ENCODE measurements at places on chromosomes 11 and 22. TPM values are rescaled to one million over a fixed set of nuclear protein-coding genes. Genes with fewer than 3 reads are reported as not detected.

DNA sequence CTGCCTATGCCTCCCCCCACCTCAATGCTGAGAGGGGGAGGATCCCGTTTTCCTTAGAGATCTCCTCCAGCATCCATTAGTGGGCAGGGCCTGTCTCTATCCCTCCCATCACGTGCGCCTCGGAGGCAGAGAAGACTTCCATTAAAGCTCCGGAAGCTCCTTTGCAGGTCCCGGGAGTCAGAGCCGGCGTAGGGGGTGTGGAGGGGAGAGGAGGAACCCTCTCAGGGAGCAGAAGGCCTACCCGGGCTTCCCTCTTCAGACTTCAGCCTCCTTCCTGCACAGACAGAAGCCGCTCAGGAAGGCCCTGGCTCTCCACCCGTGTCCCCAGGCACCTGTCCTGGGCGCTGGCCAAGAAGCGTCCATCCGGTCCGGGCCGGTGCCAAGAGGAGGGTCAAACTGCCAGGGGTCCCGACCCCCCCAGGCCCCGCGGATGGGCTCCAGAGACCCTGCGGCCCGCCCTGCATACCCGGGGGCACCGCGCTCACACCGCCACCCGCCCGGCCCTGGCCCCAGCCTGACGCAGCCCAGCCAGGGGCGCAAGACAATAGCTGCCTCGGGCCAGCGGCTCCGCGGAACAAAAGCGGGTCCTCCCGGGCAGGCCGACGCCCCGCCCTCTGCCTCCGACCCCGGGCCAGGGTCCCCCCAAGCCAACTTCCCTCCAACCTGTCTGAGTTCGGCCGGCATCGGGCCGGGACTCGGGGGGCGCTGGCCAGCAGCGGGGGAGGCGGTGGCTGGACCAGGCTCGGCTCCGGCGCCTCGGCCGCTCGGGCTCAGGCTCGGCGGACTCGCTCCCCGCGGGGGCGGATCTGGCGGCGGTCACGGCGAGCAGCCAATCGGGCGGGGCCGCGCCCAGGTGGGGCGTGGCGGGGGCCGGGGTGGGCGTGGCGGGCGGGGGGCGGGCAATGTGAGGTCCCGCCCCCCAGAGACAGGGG, 29.9 kb downstream of the ARVCF start:
- peak; percentile 43 for DNase-seq

DNA sequence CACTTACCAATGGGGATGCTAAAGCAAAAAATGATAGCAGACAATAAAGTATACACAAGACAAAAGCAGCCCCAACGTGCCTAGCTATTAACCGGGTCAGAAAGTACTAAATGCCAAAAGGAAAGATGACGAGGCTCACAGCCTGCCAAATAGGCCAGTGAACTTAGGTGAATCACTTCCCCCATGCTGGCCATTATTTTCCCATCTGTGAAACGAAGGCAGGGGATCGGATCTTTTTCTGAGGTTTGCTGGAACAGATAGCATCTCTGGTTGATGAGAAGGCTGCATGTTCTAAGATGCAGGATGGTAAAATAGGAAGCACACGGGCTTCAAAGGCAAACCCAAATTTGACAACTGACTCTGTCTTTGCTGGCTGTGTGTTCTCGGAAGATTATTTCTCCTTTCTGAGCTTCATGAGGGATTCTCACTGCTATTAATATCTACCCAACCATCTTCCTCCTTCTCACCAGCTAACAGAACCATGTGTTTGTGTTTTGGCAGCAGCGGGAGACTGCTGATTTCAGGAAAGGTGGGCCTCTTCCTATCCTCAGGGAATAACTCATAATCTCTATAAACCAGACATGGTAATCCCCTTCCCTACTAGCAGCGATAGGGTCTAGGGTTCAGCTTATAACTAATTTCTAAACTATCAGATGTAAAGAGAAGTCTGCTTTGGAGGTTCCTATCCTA, 390.7 kb downstream of the LARGE1 start:
- DNase-seq: no peak

DNA sequence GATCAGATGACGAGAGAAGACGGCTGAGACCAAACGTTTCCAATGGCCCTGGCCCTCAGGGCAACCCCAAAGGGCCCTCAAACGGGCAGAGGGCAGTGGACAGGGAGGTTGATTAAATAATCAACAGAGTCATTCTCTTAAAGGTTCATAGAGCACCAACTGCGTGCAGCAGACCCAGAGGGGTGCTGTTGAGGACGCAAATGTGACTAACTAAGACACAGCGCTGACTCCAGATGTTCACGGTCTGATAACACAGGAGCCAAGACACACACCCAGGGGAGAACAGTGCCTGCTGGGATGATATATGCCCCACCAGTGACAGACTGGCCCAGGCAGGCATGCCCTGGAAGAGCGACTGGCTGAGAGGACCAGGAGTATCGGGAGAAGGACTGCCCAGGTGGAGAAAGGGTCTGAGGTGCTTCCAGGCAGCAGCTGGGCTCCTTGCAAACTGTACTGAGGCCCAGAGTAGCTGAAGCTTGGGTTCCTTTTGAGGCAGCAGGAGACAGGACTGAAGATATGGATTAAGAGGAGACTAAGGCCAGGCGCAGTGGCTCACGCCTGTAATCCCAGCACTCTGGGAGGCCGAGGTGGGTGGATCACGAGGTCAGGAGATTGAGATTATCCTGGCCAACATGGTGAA, 7.7 kb downstream of the VWCE start:
- no peak for DNase-seq

DNA sequence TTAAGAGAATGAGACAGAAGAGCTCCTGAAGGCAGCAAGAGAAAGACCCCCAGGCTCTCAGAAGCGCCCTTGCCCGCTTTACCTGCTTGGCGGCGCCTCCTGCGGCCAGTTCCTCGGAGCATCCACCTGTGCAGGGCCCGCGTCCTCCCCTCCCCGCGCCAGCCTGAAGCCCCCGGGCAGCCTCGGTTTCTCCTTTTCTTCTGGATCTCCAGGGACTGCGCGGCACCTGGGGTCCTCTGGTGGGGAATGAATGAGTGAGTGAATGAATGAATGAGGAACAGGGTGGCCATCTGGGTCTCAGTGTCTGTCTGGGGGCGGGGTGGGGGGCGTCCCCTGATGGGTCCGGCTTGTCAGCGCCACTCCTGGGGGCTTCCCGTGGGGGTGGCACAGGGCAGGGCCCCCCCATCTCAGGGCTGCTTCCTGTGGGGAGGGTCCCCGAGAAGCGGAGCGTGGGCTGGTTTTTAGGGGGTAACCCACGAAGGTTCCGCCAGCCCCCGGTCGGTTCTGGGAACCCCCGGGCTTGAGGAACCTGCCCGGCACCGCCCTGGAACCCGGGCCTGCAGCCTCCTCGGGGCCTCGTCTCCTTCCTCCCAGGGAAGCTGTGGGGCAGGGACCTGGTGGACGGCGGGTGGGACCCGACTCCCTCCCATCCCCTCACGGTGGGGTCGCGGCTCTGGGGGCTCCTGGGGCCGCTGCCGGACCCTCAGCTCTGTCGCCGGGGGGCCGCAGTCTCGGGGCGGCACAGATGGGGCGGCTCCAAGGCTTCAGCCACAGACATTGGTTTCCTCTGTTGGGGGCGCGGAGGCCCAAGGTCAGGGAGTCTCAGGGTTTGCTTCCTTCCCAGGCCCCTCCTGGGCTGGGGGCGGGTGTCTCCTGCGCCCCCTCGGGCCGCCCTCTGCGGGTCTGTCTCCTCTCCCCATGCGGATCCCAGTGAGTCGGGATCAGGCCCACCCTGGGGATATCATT, 8.3 kb upstream of the KRTAP5-7 start:
- no peak for DNase-seq

- no peak for DNase-seq
These were observed 950.7 kb downstream of the BRD1 start for GRCh38 chr22:48876951-48877350.

GRCh38 chr22:21446128-21446826, 20.9 kb upstream of the TMEM191C start:
- DNase-seq: no peak

GRCh38 chr22:47119181-47119580, 356.7 kb downstream of the TBC1D22A start:
- DNase-seq: no peak

- DNase-seq: no peak
These were observed 53.1 kb downstream of the SLC22A12 start for GRCh38 chr11:64643920-64644646.

GRCh38 chr22:40300884-40301672, 45.2 kb upstream of the ADSL start:
- no peak for DNase-seq

GRCh38 chr11:19429108-19429760, 188.5 kb upstream of the E2F8 start:
- DNase-seq: no peak

- no peak for DNase-seq
These were observed 226.2 kb downstream of the TMEM135 start for GRCh38 chr11:87263979-87264378.

The OLFML1 gene
- 0.05 TPM for total RNA-seq

The TMPRSS13 gene
- not detected for total RNA-seq

The C22orf15 gene
- total RNA-seq: not detected

The OR4C11 gene
- total RNA-seq: not detected

The DDX25 gene
- not detected for total RNA-seq

The BRSK2 gene
- total RNA-seq: 4.2 TPM

Measured in NCI-H460 (cell line).